ENCODE measurements at places on chromosomes 1 and 21. TPM values are rescaled to one million over a fixed set of nuclear protein-coding genes. Genes with fewer than 3 reads are reported as not detected.

SLC30A10 gene
- not detected for total RNA-seq

TDRD5 gene
- not detected for total RNA-seq

USH2A gene
- not detected for total RNA-seq

APOBEC4 gene
- total RNA-seq, result not detected

CD1B gene
- not detected for total RNA-seq

ZSCAN20 gene
- 3.2 TPM for total RNA-seq

All from hair follicular keratinocyte (primary cell).